ENCODE measurements at places on chromosomes 4 and X.
A peak's percentile ranks its signal among the peaks of the same experiment; 100 is the strongest.

DNA sequence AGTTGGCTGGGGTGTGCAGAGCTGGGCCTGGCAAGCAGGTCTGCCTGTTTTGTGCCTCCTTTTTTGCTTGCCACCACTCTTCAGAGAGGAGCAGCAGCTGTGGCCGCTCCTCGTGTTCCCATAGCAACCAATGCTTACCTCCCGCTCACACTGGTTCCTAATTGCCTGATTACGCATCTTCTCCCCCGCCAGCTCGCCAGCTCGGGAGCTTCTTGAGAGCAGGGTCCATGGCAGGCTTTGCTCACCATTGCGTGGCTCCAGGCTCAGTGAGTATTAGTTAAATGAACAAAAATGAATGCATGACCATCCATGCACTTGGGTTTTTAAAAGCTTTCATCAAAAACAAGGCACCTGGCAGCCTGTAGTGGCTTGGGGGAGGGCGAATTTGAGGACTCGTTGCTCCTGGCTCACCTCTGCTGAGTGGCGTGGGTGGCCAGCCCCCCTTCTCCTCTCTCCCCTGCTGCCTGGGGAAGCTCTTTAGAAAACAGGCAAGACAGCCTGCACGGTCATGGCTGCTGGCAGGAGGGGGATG lies 14.2 kb upstream of the PJA1 start:
- no peak for DNase-seq

- DNase-seq, result no peak
These were observed 95.2 kb downstream of the GK start for GRCh38 chrX:30748342-30748960.

DNA sequence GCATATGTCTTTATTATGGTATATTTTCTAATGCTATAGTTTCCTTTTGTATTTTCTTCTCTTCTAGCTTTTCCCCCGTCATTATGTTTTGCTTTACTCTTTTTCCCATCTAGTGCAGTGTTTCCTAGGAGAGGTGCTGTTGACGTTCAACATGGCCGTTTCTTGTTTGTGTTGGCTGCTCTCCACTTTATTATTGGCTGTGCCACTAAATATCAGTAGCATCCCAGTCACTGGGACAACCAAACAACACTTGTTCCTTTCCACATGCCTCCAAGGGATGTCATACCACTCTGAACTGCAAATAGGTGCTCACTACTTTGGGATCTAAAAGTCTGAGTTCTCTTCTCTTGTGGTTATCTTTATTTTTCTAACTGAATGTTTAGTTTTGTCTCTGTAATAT lies 26.5 kb downstream of the GBA3 start:
- DNase-seq, result no peak

GRCh38 chr4:29571322-29571721 lies 1148.8 kb upstream of the PCDH7 start:
- DNase-seq, result no peak

DNA sequence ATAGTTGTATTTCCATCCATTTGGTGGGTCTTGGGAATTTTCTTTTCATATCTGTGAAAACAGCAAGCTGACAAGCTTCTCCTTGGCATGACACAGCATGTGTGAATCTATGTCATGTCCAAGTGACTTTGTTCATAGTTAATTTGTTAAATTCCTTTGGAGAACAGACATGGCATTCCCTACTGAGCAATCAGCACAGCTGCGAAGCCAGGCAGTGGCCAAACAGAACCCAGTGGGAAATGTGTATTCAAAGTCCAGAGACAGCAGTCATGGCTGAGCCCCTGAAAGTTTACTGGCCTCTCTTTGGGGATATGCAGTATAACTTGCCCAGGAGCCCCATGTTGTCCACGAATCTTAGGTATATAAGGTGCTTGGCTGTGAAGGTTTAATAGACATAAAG lies 474.7 kb downstream of the NKX6-1 start:
- DNase-seq, result no peak

DNA sequence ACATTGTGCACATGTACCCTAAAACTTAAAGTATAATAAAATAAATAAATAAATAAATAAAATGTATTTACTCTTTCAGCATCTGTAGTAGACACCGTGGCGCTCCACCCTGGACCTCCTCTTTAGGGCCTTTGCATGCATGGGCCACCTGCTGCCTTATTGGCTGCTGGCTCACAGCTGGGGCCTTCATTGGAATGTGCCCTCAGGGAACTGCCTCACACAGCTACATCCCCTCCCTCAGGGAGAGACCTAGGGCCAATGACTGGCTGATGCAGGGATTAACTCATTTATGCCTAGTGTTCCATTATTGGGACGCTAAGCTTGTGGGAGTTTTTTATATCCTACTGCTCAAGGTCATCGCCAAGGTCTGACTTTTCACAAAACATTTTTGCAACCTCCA lies 302.9 kb upstream of the FTHL17 start:
- DNase-seq, result no peak

- no peak for DNase-seq
These were observed 5.0 kb downstream of the LNX1 start for GRCh38 chr4:53586121-53586816.

DNA sequence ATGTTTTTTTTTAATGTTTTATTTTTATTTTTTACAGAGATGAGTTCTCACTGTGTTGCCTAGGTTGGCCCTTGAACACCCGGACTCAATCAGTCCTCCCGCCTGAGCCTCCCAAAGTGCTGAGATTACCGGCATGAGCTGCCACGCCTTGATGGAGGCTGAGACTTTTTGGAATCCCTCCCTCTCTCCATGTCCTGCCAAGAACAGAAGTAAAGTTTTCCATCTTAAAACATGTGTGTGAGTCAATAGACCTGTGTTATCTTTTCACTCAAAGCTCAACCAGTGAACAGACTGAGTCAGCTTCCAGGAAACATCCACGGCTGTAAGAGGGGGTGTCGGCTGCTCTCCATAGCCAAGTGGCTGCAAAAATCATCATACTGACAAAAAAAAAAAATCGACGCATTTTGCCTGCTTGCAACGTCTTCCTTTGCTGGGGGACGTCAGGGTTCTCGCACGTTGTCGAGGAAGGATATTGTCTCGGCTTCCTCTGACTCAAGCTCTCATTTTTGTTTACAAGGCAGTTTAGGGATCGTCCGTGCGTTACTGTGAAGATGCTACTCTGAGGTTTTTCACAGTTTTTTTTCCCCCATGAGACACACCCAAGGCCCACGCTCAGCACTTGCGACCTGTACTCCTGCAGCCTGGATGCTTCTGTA lies 10.0 kb upstream of the ASMTL start:
- DNase-seq, result peak; percentile 3

- no peak for DNase-seq
These were observed 22.8 kb downstream of the PDLIM3 start for GRCh38 chr4:185512516-185512915.

DNA sequence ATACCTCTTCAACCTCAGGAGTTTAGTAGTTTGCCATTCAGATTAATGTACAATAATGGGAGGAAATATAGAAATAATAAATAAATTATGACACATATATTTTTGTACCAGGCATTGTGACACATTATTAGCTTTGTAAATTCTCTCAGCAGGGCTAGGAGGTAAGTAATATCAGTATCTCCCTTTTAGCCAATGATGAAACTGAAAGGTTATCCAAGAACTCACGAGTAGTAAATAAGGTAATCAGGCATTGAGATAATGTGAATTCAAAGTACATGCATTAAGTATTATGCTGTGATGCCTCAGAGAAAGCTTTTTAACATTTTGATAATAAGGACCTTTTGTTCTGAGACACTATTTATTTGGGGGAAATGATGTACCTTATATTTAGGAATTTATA lies 5.3 kb upstream of the ARAP2 start:
- no peak for DNase-seq

DNA sequence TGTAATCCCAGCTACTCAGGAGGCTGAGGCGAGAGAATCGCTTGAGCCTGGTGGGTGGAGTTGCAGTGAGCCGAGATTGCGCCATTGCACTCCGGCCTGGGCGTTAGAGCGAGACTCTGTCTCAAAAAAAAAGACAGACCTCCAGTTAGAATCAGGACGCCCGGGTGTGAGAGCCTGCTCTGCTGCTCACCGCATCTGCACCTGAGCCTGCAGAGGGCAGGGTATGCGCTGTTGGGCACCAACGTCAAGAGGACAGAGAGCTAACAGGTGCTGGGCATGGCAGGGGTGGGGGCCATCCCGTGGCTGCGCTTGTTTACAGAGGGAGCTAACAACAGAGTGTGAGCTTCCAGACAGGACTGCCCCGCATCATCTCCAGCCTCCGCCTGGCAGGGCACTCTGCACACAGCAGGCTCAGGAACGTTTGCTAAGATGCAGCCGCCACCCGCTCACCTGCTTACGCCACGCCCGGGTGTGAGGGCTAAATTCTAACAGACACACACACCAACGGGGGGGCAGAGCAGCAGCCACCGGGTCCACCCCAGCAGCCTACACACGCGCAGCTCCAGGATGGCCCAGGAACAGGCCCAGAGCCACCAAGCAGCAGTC lies 50.0 kb upstream of the CPLX1 start:
- no peak for DNase-seq

GRCh38 chr4:82798168-82799005 lies at the start of gene SCD5:
Gene SCD5, minus strand, starts transcription at chr4:82798796. Its CDS starts 259 bp downstream, at chr4:82798537.
- peak; percentile 49 for DNase-seq

DNA sequence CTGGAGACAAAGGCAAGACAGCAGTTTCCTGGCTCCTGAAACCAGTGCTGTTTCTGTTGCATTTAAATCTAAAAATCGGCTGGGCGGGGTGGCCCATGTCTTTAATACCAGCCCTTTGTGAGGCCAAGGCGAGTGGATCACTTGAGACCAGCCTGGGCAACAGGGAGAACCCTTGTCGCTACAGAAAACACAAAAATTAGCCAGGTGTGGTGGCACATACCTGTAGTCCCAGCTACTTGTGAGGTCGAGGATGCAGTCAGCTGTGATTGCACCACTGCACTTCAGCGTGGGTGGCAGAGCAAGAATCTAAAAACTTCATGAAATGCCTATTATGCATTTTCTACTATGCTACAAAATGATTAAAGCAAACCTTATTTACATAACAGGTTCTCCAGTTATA lies 205.4 kb upstream of the ITM2A start:
- no peak for DNase-seq

- DNase-seq, result no peak
These were observed 70.2 kb downstream of the GC start for GRCh38 chr4:71713611-71714203.

GRCh38 chrX:110041980-110042379 lies 39.1 kb downstream of the TMEM164 start:
- no peak for DNase-seq

DNA sequence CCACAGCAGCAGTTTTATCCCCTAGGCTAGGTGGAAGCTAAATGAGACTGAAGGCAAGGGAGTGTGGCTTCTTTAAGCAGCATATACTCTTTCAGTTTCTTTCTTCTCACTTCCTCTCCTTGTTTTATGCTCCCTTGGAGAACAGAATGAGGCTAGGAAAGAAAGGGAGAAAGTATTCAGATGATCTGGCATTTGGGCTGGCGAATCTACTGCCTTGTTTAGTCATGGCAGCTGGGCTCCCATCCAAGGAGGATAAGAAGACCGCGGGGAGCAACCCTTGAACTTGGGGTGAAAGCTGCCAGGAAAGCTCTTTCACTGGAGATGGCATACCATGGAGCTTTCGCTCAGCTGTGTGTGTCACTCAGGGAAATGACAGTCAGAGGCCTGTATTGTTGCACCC lies 72.1 kb downstream of the ARHGEF38 start:
- no peak for DNase-seq

DNA sequence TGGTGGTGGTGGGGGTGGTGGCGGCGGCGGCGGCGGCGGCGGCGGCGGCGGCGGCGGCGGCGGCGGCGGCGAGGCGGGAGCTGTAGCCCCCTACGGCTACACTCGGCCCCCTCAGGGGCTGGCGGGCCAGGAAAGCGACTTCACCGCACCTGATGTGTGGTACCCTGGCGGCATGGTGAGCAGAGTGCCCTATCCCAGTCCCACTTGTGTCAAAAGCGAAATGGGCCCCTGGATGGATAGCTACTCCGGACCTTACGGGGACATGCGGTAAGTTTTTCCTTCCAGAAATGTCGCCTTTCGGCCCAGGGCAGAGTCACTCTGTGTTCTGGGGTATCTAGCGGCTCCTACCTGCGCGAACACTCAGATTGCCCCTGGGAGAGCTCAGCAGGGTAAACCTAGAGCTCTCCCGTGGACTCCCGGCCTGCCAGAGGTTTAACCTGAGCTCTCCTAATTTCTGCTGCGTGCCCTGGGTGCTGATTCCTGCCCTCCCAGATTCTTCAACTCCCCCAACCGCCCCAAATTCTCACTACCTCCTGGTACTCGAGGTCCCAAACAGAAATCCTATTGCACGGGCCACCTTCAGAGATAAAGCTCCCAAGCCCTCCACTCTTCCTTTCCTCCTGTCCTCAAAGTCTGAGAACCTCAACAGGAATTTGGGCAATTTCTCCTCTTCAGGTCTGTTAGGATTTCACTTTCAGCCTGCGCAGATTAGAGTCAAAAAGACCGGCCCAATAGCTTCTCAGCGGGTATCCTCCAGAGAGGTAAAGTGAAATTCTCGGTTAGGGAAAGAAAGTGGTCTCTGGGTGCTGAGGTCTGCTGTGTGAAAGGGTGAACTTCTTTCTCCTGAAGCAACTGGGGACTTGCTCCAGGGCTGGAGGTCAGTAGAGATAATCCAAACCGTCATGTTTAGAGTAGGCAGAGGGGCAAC lies 2.9 kb downstream of the AR start:
- DNase-seq, result no peak

GRCh38 chrX:6852869-6853268 lies 294.6 kb upstream of the STS start:
- no peak for DNase-seq

GRCh38 chr4:15478724-15479088 lies 9.0 kb downstream of the CC2D2A start:
- no peak for DNase-seq

DNA sequence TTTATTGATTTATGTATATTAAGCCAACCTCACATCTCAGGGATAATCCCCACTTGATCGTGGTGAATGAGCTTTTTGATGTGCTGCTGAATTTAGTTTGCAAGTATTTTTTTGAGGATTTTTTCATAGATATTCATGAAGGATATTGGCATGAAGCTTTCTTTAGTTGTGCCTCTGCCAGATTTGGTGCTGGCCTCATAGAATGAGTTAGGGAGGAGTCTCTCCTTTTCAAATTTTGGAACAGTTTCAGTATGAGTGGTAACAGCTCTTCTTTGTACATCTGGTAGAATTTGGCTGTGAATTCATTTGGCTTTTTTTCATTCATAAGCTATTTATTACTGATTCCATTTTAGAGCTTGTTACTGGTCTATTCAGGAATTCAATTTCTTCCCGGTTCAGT lies 197.2 kb upstream of the NDST4 start:
- DNase-seq, result no peak

DNA sequence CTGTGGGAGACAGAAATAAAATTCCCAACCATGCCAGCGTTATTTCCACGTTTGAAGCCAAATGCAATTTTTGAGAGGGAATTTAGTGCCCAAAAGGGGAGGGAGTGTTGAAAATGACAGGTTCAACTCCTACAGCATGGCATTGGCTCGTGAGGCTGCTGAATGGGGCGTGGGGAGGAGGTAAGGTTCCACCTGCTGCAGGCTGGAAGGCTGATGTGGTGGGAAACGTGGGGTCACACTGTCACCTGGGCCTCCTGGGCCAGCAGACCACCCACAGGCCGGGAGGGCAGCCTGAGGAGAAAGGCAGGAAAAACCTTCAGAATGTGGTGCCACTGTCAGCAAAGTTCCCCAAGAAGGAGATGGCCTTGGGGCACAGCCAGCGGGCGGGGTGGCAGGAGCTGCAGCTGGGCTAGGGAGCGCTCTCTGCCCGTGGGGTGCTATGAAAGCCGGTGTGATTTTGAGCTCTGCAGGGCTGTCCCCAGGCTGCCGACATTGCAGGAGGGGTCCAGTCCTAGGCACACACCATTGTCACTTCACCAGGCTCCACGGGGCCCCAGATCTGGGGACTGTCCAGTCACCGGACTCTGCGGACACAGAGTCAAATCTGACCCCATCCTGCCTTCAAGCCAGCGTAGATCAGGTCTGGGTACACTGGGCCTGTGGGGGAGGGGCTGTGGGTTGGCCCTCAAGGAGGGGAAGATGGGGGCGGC lies 19.6 kb downstream of the MSANTD1 start:
- DNase-seq, result no peak
